ENCODE measurements at places on chromosomes 3 and 15. TPM values are rescaled to one million over a fixed set of nuclear protein-coding genes. Genes with fewer than 3 reads are reported as not detected.

GRCh38 chr15:30870681-30871080, 33.0 kb upstream of the FAN1 start:
- DNase-seq: no peak

GRCh38 chr3:169661361-169662131, 2.0 kb downstream of the MECOM start:
- DNase-seq: no peak

DNA sequence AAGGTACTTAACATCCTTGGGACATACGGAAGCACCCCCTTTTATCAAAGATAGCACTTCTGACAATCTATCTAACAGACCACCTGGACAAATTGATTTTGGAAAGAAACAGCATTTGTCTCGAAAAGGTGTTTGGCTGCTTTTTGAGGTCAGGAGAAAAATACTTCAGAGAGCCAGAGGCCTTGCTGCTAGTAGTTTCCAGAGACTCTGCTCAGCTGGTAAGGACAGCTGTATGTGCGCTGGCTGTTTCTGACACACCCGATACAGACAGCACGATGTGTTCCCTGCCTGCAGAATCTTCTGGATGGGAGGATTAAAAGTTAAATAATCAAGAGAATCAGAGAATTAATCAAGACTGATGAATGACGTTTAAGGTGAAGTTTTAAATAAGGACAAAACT, 15.6 kb upstream of the GYG1 start:
- no peak for DNase-seq

Gene EDEM1
- 138 TPM for total RNA-seq

Gene EPHA3
- not detected for total RNA-seq

All from activated T-cell treated with anti-CD3 and anti-CD28 coated beads, Interleukin-2, amount 50 U/mL, for 4 hours (primary cell).